ENCODE measurements at places on chromosomes 6 and 20.

DNA sequence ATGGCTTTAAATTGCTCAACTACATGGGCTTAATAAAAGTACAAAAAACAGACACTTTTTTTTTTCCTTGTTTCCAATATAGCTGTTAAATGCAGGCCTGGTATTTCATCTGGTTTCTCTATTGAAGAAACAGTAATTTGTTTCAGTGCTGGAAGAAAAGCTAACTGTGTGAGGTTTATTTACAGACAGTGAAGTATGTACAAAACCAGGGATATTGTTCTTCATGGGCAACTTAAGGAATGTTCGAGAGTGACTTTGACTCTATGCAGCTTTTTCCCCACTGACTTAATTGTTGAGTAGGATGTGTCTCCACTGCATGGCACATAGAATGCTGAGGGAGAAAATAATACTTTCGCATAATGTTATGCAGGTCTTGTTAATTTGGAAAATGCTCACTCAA lies 31.0 kb upstream of the PRL start:
- DNase-seq, result no peak

GRCh38 chr6:168275168-168275567 lies 44.4 kb downstream of the DACT2 start:
- DNase-seq, result no peak

- DNase-seq, result no peak
Observed at GRCh38 chr6:128491610-128492206, 28.7 kb downstream of the PTPRK start.

- DNase-seq, result no peak
Observed at GRCh38 chr20:20603339-20603990, 109.0 kb downstream of the RALGAPA2 start.

GRCh38 chr20:10555865-10556308 lies 117.9 kb downstream of the JAG1 start:
- no peak for DNase-seq

DNA sequence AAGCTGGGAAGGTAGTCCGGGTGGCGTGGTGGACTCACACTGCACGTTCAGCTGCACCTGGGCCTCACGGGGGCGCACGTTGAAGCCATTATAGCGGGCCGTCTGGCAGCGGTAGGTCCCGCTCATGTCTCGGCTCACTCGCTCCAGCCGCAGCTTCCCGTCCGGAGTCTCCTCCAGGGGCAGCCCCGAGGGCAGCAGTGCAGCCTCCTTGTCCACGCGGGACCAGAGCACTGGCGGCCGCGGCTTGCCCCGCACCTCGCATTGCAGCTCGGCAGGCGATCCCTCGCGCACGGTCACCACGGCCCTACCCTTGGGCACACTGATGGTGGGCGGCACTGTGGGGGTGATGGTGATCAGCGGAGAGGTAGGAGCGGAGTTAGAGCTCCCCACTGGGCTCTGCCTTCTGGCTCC lies 47.6 kb downstream of the MDGA1 start:
- no peak for DNase-seq

GRCh38 chr20:59996108-59996507 lies 37.9 kb downstream of the CDH26 start:
- no peak for DNase-seq

GRCh38 chr6:3797231-3798054 lies 45.9 kb upstream of the PXDC1 start:
- no peak for DNase-seq

DNA sequence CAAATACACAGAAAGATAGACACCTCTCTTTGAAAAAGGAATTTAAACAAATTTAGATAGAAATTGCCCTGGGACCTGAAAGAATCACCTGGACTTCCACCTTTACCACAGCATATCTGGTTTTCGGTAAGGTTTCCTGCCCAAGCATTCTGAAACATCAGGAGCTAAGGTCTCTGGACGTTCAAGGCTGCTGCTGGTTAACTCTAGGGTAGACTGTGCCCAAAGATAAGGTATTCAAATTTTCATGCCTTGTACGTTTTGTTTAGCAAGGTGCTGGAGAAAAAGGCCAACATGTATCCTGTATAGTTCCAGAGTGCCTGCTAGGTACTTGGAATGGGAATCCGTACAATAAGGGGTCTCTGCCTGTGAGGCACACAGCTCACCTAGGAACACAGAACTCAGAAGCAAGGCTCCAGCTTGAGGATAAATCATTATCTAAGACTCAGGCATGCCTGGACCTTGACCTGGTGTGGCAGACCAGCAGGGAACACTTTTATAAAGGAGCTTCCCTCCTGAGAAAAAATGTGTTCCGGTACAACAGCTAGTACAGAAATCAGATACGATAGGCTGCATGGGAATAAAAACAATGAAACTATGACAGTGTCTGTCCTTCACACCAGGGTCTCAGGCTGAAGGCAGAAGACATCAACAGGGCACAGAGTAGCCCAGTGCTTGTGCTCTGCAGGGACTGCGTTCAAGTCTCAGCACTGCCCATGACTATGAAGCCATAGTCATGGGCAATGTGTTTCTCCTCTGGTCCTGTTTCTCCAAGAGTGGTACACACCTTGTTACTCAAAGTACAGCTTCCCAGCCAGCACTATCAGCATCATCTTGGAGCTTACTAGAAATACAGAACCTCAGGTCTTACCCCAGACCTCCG lies 70.4 kb downstream of the METTL24 start:
- DNase-seq, result no peak

DNA sequence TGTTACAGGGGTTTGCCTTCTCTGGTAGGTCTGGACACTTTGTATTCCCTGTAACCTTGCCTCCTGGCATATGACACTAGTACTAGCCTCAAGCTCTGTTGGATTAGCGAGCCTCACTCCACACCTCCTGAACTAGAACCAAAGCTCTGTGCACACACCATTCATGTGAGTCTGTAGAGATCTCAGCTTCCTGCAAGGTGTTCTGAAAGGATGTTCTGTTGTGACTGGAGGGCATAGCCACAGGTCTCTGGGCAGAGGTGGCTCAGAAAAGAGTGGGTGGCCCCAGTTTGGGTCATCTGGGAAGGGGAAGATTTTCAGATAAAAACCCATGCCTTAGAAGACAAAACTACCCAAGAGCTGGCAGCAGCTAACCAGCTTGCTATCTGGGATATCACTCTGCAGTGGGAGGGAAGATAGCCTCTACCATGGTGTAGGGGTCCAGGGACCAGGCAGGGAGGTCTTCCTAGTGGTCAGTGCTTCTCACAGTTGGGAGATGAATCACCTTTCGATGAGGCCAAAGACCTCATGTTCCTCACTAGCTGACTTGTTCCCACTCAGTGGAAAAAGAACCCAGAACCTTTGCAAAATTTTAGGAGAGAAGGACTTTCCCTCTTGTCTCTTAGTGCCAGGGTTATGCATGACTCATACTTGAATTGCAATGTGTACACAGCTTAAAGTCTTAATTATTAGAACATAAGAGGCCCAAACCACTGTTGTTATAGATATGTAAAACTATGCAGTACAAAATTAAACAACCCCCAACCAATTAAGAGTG lies 41.4 kb downstream of the HLA-F start:
- no peak for DNase-seq

DNA sequence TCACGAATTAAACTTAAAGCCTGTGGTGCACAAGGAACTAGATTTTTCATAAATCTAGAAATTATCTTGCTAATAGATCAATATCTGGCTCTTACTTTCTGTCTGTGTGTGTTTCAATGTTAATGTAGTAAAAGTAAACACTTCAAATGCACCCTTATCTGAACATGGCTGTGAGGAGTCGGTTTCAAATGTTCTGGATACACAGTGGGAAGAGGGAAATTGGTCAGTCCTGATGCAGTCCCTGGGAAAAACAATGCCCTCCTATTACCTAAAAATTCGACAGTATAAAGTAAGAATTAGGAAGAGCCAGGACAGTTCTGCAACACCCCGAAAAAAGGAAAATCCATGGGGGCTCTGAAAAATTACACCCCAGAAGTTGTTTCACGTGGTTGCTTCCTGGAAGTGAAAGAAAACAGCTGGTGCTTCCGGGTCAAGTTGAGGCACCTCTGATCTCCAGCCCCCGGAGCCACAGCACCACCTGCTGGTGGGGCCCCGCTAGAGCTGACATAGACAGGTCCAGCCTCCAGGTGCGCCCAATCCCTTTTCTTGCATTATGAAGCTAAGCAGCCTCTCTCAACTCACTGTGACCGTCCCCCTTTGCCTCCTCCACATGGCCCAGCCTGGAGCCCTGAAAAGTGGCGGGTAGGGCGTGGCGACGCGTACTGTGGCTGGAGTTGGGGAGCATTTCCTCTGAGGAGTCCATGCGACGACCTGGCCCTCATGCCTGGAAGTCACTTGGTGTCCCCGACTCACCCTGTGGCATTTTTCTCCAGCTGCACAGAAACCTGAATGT lies 8.3 kb downstream of the SEMG2 start:
- DNase-seq, result no peak

GRCh38 chr6:113859349-113860180 lies 2.4 kb downstream of the MARCKS start:
- peak; percentile 45 for DNase-seq

DNA sequence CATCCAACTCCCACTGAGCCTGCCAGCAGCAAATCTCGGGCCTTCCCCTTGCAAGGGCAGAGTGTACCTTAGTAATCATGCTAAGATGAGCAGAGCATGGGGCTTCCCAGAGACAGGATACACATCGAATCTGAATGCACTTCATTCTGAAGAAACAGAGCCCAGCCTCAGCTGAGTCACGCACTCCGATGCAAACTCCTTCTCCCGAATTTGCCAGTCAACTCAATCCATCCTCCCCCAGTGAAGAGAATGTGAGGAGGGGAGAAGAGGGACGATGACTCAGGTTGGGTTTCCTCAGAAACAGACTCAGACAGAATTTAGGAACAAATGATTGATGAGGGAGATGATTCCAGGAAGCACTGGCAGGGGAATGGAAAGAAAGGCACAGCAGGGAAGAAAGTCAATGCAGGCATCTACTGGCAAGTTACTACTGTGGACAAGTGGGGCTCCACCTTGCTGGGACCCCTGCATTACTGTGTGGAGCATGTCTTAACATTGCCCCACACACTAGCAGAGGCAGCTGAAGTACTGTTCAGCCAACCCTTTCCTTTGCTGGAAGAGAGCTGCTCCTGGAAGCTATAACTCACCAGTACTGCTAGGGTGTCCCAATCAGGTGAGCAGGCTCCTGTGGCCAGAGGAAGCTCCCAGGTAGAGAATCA lies 251.6 kb downstream of the ADGB start:
- DNase-seq, result no peak

DNA sequence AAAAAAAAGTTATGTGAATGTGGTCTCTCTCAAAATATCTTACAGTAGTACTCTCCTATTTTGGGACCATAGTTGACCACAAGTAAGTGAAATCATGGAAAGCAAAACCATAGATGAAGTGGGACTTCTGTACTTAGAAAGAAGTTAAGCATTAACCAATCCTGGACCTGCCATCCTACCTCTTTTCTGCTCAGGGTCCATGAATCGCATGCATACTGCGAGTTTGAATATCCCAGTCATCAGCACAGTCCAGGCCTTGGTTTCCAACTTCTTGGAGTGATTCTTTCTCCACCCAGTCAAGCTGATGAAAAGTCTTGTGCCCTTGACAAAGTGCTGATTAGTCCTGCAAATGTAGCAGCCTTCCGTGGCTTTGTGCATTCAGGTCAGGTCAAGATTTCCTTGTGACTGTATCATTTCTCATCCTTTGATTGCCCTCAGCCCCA lies 46.0 kb downstream of the RNF217 start:
- no peak for DNase-seq

DNA sequence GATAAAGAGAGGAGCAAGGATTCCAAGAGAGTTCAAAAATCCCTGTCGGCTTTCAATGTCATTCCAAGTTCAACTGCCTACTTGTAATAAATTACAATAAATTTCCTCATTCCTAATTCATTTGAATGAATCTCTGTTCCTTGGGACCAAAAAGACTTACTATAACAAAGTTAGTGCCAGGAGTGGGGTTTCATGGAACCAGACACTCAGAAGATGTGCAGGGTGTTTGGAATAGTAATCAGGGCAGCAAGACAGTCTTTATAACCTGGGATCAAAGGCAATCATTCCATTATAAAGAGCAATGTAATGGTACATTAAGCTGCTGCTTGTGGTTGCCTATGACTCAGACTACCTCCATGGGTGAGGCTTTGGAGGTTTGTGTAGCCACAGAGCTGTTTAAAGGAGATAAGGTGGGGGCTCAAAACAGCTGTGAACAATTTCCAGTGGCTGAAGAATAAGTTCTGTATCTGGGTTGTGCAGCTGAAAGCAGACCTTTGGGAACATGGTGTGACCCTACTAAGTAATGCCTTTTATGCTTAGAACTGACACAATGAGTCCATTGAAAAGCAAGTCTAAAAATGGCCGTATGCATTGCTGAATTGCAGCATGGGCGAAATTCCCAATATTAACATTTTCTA lies 159.9 kb downstream of the LINC00237 start:
- no peak for DNase-seq

DNA sequence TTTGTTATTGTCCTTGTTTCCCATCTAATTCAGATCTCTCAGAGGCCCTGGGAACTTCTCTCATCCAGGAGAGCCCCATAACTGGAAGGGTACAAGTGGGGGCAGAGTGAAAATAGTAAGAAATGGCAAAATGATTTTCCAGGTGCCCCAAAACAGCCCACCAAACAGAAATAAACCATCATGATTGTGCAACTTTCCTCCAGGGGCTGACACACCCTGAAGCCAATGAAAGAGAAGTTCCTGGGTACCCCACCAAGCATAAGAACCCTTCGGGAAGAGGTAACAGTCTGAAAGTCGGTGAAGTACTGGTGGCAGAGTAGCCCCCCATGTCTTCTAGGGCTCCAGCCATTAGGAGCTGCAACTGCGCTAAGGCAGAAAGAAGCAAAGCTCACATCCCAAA lies 282.0 kb downstream of the PTPRT start:
- DNase-seq, result no peak

DNA sequence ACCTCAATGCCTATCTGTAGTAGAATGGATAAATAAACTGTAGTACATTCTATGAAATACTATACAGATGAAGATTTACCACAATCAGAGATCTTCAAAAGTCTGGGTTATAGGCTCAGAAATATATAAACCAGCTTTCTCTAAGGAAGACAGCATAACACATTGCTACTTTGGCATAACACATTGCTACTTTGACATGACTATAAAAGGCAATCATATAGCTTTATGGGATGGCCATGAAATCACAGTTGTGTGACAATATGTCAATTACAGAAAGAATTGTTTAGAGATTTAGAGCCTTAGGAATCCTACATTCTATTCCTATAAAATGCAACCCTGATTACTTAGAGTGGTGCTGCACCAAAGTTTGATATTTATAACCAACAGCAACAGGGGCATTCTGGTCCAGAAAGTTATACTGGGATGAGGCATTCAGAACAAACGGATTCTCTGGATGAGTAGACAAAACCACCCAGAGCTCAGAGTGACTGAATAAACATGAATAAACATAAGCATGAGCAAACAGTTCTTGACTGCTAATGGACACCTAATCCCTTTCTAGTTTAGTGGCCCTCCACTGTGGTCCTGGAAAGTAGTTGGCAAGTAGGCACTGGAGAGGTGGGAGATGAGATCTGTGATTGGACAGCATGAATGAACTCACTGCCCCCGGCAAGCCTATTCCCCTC lies 12.0 kb downstream of the TTI1 start:
- DNase-seq, result no peak

GRCh38 chr20:17969884-17970409 lies 1.1 kb downstream of the MGME1 start:
- DNase-seq, result peak; percentile 36

- no peak for DNase-seq
Observed at GRCh38 chr6:122008101-122008999, 391.1 kb upstream of the HSF2 start.

GRCh38 chr20:36181934-36182603 lies 27.5 kb downstream of the EPB41L1 start:
- DNase-seq, result no peak

All from activated B cell treated with CpG ODN at 0.5 μM for 24 hours (primary cell).